ENCODE measurements at places on chromosomes 5 and 9.
A peak's percentile ranks its signal among the peaks of the same experiment; 100 is the strongest.

- DNase-seq, result no peak
These were observed 392.6 kb upstream of the BRINP1 start for GRCh38 chr9:119761812-119762211.

DNA sequence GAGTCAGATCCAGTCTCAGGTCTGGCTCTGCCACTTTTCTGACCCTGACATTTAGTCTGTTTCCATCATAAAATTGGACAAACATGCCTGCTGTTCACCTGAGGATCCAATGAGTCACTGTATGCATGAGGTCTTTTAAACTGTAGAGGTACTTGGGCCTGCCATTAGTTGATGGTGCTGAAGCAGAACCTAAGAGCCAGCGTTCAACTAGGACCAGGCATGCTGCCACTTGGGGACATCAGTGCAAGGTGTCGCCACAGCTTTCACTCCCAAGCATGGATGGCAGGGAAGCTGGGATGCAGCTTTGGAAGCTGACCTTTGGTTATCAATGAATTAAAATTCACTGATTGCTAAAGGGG lies 37.1 kb downstream of the NEUROG1 start:
- no peak for DNase-seq

DNA sequence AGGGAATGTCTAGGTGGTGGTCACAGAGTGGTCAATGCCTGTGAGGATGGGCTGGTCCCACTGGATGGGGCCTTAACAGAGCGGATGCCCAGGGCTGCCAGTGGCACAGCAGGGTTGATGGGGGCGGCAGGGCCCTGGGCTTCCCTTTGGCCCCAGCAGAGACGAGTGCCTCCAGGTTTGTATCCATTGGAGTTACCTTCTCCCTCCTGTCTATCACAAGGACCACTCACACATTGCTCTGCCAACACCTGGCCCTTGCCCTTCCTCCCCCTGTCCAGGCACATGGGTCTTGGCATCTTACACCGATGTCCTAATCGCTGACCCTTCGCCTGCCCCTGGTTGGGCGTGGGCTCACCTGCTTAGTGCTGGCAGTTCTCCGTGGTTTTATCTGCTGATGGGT lies 26.2 kb upstream of the IRX4 start:
- no peak for DNase-seq

GRCh38 chr9:102185371-102185770 lies 446.9 kb upstream of the GRIN3A start:
- DNase-seq, result no peak

GRCh38 chr9:128701227-128701854 lies 962 bp upstream of the PKN3 start:
- DNase-seq, result no peak

GRCh38 chr5:127229185-127229889 lies 61.3 kb upstream of the MEGF10 start:
- DNase-seq, result peak; percentile 7

DNA sequence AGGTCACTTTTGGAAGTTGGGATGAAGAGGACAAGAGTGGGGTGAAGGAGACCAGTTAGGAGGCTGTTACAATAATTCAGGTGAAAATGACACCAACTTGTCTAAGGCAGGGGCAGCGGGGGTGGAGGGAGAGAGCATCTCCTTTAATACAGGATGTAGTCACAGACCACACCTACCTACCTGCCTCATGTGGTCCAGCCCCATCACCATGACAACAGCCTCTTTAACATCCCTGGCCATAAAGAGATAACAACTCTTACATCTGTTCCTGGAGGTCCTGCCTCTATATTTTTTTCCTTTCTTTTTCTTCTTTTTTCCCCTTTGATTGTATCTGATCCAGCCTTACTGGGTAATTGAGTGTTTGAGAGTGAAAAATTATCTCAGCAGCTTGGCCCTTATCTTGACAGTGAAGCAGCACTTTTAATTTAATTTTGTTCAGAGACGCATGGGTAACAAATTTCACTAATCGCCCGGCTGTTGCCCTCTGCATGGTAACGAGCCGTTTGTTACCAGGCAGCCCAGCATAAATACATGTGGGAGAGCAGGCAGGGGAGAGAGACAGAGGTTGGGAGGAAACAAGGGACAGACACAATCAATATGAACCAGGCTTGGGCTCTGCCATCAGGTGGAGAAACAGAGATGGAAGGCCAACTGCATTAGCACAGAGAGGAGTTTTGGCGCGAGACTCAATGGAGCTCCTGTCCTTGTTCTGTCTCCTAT lies 338.1 kb downstream of the ASTN2 start:
- DNase-seq, result no peak

DNA sequence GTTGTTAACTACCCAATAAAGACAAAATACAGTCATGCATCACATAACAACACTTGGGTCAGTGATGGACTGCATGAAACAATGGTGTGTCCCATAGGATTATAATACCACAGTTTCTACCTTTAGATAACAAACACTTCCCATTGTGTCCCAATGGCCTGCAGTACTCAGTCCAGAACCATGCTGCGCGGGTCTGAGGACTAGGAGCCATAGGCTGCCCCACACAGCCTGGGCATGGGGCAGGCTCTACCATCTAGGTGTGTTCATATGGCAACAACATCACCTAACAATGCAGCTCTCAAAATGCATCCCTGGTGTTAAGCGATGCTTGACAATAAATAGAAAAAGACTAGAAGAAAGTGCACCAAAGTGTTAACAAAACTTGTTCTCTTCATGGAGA lies 6.8 kb downstream of the IPPK start:
- no peak for DNase-seq

GRCh38 chr9:90107726-90108655 lies 503.2 kb downstream of the GADD45G start:
- no peak for DNase-seq

- DNase-seq, result peak; percentile 52
These were observed 27.9 kb upstream of the RECK start for GRCh38 chr9:36008774-36009300.

- no peak for DNase-seq
These were observed 16.3 kb upstream of the PPP2CA start for GRCh38 chr5:134242146-134242545.

DNA sequence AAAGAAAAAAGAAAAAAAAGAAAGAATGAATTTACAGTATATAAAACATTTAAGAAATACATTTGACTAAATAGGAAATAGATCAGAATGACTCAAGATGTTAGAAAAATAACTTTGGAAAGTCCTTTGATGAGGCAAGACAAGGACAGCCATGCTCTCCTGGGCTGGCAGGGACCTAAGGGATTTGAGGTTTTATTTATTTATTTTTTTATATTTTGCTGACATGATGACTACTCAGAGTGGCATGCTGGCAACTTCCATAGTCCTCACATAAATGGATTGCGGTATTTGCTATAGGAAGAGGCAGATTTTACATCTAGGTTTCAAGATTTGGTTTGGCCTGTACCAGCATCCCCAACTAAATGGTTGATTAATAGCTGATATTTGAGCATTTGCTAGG lies 17.7 kb downstream of the SLC28A3 start:
- no peak for DNase-seq

GRCh38 chr9:69996967-69997366 lies 46.7 kb upstream of the MAMDC2 start:
- DNase-seq, result no peak

- DNase-seq, result no peak
These were observed 3.1 kb upstream of the EEIG1 start for GRCh38 chr9:127983847-127984289.

DNA sequence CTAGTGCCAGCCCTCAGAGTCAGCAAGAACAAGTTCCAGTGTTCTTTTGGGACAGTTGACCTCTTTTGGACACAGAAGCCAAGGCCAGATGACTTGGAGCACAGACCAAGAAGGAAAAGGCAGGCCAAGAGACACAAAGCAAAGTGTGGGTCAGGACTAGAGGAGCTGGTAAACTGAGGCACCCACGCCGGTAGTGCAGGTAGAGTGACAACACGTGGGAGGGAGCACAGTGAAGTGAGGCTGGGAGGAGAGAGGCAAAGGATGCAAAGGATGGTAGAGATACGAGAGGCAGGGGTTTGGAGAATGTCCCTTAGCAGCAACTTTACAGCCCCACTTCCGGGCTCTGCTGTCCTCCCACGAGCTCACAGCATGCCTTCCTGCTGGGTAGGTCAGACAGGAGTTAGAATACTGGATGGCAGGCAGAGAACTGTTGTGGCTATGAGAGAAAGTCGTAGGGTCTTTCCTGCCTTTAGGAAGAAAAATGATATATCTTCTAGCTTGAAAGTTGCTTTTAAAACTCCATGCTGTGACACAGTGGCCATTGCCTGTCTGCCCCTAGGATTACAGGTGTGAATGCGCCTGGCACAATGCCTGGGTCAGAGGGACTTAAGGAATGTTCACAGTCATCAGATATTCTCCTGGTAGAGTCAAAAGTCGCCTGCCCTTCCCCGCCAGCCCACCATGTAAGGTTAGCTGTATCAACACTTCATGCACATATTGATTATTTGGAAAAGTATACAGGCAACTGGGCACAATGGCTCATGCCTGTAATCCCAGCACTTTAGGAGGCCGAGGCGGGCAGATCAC lies 97.9 kb downstream of the PDE8B start:
- DNase-seq, result no peak

DNA sequence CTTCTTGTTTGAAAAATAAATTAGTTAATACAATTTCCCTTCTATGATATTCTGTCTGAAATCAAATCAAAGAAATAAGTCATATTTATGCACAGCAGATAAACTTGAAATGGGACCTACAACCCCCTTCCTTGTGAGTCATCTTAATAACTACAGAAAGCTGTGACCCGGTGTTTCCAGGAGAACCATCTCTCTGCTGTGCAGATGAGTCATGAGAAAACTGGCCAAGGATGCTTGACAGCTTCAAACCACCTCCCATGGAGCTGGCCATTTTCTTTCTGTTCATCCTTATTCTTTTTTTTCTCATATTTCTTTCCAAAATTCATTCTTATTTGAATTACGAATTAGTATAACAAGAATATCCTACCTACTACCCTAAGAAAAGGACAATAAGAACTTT lies 43.4 kb upstream of the NR4A3 start:
- DNase-seq, result no peak

DNA sequence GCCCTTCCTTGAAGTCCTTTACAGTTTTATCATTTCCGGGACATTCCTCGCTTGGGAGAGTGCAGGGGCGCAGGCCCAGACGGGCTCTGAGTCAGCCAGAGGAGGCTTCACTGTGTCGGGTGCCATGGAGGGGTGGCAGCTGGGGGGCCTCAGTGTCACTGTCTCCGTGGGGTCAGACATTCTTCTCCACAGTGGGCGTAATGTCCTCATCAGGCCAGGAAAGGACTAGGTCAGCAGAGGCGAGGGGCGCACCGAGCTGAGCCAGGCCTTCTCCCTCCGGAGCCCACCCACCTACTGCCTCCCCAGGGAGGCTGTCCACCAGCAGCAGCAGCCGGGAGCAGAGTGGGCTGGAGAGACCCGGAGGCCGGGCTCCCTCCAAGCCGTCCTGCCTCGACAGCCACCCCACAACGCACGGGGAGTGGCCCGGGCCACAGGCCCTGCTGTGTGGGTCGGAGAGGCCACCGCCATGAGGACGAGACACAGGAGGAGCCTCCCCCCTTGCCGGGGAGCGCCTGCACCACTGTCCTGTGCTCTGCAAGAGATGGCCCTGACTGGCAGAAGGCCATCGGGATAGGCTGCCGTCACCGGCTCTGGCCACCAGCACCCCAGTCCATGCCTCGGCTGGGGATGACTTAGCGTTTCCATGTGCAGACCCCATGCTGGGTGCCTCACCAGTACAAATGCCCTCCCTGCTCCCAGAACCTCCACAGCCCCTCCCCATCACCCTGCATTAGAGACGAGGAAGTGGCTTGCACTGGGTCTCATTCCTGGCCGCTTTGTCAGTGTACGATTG lies 26.5 kb downstream of the SARDH start:
- DNase-seq, result no peak

- DNase-seq, result no peak
These were observed 129.8 kb upstream of the ZNF366 start for GRCh38 chr5:72637058-72637457.

- no peak for DNase-seq
These were observed 228.1 kb upstream of the DAPK1 start for GRCh38 chr9:87269296-87270176.

GRCh38 chr9:31355159-31355882 lies 1029.1 kb upstream of the ACO1 start:
- no peak for DNase-seq

GRCh38 chr9:129023036-129023907 lies 4.9 kb downstream of the SH3GLB2 start:
- DNase-seq, result no peak

DNA sequence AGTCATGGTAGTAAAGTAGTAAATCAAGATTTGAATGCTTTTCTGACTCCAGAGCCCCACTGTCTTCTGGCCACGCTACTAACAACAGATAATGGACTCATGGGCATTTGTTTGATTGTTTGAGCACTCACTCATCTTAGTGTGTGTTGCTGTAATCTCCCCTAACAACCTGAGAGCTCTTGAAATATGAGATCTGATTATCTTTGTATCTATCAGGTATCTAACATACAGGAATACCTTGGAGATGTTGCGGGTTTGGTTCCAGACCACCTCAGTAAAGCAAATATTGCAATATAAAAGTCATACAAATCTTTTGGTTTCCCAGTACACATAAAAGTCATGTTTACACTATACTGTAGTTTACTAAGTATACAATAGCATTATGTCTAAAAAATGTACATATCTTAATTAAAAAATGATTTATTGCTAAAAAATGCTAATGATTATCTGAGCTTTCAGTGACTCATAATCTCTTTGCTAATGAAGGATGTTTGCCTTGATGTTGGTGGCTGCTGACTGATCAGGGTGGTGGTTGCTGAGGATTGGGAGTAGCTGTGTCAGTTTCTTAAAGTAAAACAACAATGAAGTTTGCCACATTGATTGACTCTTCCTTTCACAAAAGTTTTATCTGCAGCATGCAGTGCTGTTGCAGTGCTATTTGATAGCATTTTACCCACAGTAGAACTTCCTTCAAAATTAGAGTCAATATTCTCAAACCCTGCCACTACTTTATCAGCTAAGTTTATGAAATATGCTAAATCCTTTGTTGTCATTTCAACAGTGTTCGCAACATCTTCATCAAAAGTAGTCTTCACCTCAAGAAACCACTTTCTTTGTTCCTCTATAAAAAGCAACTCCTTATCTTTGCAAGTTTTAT lies 92.2 kb downstream of the ZNF462 start:
- DNase-seq, result no peak

DNA sequence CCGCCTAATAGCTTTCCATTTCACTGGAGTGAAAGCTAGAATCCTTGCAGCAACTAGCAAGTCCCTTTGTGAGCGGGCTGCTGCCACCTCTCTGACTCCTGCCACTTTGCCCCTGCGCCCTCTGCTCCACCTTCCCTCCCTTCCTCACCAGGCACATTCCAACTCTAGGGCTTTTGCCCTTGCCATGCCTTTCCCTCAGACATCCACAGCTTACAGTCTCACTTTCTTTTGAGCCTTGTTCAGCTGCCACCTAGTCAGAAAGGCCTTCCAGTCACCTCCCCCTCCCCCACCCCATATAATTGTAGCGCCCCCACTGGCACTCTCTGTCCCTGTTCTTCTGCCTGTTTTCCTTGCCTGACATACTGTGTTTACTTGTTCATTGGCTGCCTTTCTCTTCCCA lies 31.0 kb downstream of the CYSTM1 start:
- DNase-seq, result no peak

Measured in activated CD8-positive, alpha-beta memory T cell treated with anti-CD3 and anti-CD28 coated beads for 4 hours (primary cell).